IPS-NIHi11 (cell line): ENCODE measurements at places on chromosomes 7 and 10.
A peak's percentile ranks its signal among the peaks of the same experiment; 100 is the strongest.

DNA sequence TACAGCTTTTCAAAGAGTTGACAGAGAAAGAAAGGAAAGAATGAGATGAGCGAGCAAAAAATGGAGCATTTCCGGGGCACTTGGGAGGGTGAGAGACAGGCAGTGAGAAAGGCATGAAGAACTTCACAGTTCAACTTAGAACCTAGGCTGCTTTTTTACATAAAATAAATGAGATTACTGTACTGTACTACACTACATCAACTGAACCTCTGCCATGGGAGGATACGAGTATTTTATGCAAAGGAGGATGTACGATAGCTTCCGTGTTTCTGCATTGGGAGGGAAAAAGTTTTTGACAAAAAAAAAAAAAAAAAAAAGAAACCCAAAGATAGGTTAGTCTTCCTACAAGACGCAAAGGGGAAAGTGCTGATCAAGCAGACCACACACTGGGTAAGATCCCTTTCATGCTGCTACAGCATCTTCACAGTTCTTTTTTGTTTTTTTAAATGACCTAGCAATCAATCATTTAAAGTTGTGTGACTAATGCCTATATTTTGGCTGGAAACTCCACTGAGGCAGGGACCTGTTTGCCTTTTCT lies 88.0 kb downstream of the RAPGEF5 start:
- no peak for DNase-seq

DNA sequence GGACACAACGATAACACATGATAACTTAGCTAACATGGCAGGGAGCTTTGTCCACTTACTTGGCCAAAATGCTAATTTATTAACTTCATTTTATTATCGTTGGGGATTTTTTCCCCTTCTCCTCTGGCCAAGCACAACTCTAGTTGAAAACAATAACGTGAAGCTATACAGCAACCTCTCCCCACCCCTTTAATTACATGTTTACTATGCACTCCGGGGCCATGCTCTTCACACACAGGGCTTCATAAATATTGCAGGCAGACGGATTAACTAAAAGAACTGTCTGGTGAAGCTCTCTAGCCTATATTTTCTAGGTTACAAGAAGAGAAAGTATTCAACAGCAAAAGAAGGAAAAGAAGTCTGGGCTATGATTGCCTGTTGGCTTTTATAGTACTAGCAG lies 51.7 kb downstream of the XRCC2 start:
- DNase-seq = no peak

GRCh38 chr10:5630112-5630436 lies 36.3 kb downstream of the ASB13 start:
- no peak for DNase-seq

GRCh38 chr10:119207713-119208552 lies 562 bp downstream of the GRK5 start:
- DNase-seq = peak; percentile 66

DNA sequence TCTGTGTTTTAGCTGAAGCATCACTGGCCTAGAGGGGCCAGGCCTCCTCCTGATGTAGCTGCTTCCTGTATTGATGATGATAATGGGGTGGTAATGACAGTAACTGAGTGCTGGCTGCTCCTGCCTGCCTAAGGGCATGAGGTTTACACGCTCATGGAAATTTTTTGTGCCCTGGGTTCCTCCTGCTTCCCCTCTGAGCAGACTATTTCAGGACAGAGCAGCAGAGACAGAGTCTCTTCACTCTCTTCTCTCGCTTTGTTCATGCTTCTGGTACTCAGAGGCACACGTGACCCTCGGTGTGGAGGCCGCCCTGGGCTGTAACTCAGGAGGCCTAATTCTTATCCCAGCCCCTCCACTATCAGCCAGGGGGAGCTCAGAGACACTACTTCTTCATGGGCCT lies 27.9 kb downstream of the LRRC20 start:
- no peak for DNase-seq

GRCh38 chr7:106205621-106206222 lies 79.1 kb downstream of the NAMPT start:
- DNase-seq = no peak

- DNase-seq = no peak
These were observed 63.9 kb downstream of the STK17A start for GRCh38 chr7:43646603-43647338.

DNA sequence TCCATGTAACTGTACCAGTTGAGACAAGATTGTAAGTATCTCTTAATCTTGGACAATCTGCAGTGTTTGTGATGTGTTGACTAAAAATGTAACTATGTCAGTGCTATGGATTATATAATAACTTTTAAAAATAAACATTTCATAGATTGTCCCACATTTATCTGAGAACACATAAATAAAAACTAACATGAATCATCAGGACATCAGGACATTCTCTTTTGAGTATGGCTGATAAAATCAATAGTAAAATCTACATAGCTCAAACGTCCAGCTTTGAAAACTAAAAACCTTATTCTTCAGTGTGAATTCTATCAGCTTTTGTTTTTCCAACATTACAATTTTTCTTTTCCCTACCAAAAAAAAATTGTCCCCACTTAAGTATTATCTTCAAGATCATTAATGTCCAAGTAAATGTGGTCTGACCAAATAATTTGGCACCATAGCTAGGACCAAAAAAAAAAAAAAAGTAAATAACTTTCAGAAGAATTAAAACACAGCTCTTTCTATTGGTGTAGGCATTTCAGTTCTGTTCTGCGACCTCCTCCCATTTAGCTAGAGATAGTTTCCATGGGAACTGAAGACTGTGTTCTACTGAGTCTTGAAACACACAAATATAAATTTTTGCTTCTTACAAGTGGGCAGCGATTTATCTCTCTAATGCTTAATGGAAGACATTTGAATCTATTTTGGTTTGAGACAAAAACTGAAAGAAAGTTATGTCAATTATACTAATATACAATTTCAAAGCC lies 123.0 kb upstream of the SGCE start:
- DNase-seq = no peak

GRCh38 chr10:117621196-117621595 lies 78.7 kb downstream of the EMX2 start:
- no peak for DNase-seq

GRCh38 chr10:88122576-88122975 lies 259.2 kb downstream of the PTEN start:
- DNase-seq = no peak

- DNase-seq = no peak
These were observed 14.8 kb downstream of the EIF4EBP2 start for GRCh38 chr10:70418713-70419112.

DNA sequence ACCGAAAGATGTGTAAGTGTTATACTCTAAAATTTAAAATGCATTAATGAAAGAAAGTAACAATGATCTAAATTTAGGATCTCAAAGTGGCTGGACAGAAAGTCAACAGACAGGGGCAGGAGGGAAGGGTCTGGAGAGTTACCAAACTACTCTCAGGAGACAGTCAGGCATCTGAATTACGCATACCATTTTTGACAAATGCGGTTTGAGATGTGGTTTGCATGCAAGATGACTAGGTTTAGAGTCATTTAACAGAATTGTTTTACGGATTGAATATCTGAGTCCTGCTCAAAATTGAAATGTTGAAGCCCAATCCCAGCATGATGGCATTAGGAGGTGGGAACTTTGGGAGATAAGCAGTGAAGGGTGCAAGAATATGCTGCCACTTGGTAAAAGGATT lies 314.1 kb downstream of the WDR11 start:
- DNase-seq = no peak

DNA sequence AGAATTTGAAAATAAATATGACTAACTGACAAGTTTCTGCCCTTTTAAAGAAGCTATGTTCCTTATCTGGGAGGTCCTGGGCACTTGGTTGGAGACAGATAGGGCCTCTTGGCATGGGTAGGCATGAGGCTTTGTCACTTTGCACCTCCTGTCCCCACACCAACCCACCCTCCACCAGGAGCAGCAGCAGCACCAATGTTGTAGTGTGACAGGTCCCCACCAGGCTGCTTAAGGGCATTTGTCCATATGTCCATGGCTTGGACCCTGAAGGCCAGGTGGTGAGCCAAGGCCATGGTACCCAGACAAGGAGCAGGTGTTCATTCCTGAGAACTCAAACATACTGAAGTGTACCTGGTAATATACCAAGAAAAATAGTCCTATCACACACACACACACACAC lies 629.1 kb downstream of the ACTR3B start:
- DNase-seq = no peak

- no peak for DNase-seq
These were observed 223.7 kb downstream of the MTERF1 start for GRCh38 chr7:91656541-91657482.

DNA sequence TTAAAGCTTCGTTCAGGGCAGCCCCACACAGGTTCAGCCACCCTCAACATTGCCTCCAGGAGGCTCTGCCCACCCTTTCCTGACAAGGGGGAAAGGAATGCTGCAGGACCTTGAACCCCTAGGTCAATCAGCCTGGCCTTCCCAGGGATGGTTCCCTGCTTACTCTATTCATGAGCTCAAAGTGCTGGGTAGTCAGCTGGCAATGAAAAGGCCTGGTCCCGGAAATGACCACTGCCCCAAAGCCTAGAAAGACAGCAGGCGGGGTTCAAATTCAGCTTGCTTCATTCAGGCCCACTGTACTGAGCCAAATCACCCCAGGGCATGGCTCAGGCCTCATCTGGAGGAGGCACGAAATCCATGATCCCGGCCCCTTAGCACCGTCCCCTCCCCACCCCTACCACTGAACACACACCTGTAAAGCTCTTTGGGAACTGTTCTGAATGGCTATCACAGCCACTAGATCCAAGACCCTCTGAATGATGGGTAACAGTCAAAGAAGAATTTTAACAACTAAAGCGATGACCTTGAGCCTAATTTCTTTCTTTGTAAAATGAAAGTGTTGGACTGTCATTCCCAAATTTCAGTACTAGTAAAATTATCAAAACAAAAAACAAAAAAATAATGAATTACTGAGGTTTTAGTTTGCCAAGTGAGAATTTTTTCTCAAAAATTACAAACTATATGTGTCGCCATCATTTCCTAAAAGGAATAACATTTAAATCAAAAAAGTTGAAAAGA lies 1.0 kb downstream of the URGCP start:
- peak; percentile 44 for DNase-seq

DNA sequence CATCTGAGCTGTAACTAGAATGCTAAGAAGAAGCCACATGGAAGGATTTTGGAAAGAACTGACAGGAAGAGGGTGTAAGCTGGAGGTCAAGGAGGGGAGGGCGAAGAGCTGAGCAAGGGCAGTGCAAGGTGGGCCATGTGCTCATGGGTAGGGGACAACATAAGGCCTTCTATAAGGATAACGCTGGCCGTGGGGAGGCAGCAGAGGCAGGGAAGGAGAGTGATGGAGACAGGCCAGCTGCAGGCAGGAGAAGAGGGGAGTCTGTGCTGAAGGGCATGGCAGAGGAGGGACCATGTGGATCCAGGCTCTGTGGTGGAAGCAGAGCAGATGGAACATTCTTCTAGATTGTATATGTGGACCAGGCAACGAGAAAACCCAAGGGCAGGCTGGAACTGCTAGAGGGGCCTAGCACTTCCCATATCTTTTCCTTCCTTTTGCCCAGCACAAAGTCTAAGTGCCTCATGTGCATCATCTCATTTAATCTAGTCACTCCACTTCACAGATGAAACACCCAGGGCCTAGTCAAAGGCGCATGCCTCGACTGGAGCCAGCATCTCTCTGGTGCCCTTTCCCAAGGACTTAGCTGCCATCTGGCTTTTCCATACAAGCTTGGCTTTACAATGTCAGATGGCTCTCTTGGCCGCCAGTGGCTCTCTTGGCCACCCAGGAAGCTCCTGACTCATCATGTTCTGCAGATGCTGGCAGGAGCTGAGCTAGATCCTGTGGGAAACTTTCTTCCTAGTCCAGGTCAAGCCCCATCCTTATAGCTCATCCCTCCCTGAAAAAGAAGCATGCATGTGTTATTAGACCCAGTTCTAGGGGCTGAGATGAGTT lies 6.6 kb downstream of the LRRC18 start:
- no peak for DNase-seq

DNA sequence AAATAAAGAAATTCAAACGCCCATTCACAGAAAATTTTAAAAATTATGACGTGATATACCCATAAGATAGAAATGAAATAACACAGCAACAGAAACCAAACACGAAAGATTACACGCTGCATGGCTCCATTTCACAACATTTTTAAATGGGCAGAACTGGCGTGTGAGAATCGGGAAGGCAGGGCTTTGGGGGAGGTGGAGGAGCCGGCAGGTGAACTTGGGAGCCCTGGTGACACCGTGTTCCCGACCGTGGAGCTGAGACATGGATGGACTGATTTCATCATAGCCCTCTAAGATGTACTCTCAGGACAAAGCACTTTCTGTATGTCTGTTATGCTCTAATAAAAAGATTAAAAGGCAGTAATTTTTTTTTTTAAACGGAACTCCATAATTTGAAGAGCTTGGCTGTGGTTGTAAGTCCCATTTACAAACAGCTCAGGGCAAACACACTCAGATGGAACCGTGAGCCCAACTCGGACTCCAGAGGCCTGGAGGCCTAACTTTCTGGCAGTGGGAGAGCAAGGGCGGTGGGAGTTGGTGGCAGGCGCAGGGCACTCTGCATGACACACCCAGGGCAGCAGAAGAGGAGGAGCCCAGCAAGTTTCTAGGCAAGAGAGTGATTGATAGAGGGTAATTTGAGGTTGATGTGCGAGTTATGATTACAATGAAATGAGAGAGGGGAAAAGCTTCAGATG lies 203.4 kb downstream of the MAD1L1 start:
- no peak for DNase-seq

DNA sequence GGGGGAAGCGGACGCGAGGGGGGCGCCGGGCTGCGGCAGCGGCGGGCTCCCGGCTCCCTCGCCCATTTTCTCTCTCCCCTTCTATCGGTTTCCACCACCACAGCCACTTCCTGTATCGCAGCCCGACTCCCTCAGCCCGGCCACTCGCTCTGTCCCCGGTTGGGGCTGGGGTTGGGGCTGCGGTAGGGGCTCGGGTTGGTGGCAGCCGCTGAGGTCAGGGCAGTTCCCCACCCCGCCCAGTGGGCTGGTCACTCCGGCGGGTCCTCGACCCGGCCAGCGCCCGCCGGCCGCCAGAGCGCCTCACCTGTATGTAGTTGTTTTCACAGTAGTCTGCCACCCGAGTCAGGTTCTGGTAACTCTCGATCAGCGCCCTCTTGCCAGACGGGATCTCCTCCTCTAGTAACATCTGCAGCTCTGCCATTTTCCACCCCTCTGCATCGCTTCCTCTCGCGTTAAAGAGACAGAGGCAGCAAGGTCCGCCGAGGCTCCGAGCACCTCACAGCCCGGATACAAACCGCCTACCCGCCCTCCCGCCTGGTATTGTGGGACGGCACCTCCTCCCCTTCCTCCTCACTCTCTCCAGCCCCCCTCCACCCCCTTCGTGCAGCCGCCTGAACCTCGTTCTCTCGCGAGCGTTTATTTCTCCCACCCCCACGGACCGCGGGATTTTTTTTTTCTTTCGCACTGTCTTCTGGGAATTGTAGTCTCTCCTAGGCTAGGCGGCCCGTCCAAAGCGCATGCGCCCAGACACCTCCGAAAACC lies at the start of gene ABI1:
Gene ABI1 (minus strand): TSS at position 516 of the 762 bp plus-strand sequence. CDS start 95 bp downstream, at position 421.
- DNase-seq = peak; percentile 91

DNA sequence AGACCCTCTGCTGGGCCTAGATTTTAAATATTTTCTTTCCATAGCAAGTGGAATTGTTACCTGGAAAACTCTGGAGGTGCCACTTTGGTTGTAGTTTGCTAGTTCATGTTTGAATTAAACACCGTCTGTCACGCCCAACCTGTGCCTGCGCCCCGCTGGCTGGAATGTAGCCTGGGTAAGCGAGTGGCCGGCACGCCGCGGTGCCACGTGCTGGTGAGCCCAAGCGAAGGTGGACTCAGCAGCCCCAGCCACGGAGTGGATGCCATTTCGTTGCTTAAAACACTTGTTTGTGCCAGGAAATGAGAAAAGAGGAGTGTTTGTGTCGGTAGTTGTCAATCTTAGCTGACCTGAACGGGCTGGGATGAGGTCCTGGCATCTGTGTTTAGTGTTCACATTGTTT lies 2.7 kb downstream of the GET4 start:
- no peak for DNase-seq
